ENCODE measurements at places on chromosomes 7 and 10.

GRCh38 chr10:113666682-113667252 is 2.9 kb upstream of the NRAP start:
- no peak for DNase-seq

- no peak for DNase-seq
These were observed 4.4 kb downstream of the TACR2 start for GRCh38 chr10:69412232-69412790.

- DNase-seq, result no peak
These were observed 46.3 kb upstream of the FZD9 start for GRCh38 chr7:73387221-73387828.

DNA sequence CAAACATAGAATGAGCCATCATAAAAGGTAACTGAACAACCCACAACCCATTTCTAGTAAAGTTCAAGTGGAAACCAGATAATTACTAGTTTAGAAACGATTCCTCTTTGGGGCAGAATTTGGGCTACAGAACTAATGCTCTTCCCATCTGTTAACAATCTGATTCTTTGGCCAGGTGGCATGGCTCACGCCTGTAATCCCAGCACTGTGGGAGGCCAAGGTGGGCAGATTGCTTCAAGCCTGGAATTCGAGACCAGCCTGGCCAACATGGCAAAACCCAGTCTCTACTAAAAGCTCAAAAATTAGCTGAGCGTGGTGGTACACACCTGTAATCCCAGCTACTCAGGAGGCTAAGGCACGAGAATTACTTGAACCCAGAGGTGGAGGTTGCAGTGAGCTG is 18.5 kb downstream of the CYP51A1 start:
- no peak for DNase-seq
